Putamen (tissue), 1 donor: ENCODE measurements at places on chromosomes 12 and 14.

- DNase-seq, result no peak
Measured at GRCh38 chr12:51065530-51065929, 17.4 kb downstream of the LETMD1 start.

DNA sequence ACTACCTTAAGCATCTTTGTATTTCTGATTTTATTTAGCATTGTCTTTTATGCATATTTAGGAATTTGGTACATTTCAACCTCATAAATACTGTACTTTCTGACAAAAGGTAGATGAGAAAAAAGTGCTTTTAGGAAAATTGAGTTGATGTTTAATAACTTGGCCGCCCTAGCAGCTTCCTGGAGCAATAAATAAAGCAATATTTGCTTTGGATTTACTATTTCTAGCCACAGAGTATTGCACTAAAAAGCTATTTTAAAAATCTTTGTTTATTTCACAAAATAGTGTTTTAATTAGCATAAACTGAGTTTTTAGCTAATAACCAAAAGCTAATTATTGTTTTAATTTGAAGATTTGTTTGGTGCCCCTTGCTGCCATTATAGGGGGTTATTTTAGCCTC is 9.5 kb downstream of the PAPOLA start:
- no peak for DNase-seq

GRCh38 chr14:59823179-59823578 is 47.4 kb downstream of the RTN1 start:
- DNase-seq, result no peak

GRCh38 chr12:26156201-26156871 is 31.5 kb upstream of the BHLHE41 start:
- DNase-seq, result no peak

GRCh38 chr12:6083601-6084000 is 40.9 kb downstream of the VWF start:
- no peak for DNase-seq

- no peak for DNase-seq
Measured at GRCh38 chr14:50523271-50524041, 8.9 kb downstream of the MAP4K5 start.

DNA sequence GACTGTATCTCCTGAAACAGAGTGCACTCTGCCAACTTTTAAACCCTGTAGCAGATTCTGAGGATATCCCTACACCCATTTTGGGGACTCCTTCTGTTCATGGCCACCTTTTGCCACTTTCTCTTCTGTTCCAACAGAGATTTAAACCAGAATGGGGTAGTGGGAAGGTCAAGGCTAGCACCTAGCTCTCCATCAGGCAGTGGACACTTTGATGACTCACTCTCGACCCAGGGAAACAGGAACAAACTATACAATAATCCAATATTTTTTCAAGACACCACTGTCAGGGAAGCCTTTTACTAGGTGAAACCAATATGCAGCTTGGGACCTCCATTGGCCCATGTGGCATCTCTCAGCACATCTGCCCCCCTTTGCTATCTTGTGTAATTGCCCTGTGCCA is 103.6 kb downstream of the DAAM1 start:
- DNase-seq, result no peak
